ENCODE measurements at places on chromosomes 3 and 15. TPM values are rescaled to one million over a fixed set of nuclear protein-coding genes. Genes with fewer than 3 reads are reported as not detected.

Gene ZNF619
- 5.7 TPM for total RNA-seq

DNA sequence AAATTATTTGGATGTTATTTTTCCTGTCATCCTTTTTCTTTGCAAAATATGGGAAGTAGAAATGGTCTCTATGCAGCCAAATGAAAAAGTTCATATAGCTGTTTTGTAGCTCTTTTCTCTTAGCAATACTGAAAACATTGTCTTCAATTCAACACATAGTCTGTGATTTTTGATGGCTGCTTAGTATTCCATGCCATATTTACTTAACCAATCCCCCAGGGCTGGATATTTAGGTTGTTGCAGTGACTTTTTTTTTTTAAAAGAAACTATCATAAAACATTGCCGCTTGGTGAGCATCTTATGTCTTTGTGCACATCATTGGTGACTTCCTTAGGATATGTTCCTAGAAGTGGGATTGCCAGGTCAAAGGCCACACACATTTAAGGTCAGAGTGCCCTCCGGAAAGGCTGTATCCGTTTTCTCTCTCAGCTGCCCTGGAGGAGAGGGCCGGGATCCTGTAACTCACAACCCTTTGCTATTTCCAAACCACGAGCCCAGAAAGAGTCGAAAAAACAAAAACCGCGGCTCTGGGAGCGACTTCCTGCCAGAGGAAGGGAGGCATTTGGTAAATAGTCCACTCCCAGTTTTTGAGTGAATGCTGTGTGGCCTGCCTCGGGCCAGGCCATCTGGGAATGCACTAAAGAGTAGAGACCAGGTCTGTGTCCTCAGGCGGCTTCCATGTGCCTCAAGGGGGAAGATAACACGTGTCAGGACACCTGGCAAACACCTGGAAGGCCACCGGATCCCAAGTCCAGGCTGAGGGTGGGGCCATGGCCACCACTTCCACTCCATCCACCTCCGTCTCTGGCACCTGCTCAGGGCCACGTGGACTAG lies 41.9 kb downstream of the SMAD6 start:
- DNase-seq, result no peak

DNA sequence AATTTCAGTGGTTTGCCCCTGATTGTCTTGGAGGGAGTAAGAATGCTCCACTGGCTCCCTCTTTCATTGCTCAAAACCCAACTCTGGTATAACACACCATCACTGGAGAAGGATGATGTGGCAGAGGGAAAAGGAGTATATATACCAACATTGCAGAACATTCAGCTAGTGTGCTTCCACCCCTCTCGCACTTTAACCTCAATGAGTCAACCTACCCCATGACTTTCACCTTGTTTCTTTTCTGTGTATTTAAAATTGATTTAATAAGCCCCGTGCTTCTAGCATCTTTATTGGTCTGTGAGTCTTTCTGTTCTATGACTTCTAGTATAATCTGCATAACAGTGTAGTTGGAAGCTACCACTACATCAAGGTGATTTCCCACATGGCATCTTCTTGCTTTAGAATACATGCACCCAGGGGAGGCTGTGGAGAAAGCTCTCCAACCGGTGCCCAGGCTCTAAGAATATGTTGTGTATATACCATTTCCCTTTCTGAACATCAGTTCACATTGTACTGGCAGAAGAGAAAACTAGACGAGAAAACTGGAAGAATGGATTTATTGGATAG lies 595.1 kb upstream of the TGFBR2 start:
- no peak for DNase-seq

Gene MAN2A2
- 99.8 TPM for total RNA-seq

Measured in activated naive CD4-positive, alpha-beta T cell treated with anti-CD3 and anti-CD28 coated beads, Interleukin-2, amount 50 U/mL, for 72 hours (primary cell).